ENCODE measurements at places on chromosomes 3 and 15.

DNA sequence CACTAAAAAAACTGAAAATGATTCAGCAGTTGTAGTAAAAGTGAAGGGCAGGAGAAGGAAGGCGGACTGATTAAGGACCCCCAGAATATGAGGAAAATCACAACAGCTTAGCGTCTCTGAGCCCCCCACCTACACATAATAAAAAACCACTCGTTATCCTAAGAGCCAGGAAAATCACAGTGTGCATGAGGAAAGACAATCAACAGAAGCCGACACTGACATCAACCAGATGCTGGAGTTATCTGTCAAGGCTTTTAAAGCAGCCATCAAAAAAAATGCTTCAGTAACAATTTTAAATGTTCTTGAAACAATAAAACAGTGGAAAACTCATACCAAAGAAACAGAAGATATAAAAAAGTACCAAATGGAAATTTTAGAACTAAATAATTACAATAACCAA lies 9.7 kb upstream of the CXCR6 start:
- no peak for DNase-seq

DNA sequence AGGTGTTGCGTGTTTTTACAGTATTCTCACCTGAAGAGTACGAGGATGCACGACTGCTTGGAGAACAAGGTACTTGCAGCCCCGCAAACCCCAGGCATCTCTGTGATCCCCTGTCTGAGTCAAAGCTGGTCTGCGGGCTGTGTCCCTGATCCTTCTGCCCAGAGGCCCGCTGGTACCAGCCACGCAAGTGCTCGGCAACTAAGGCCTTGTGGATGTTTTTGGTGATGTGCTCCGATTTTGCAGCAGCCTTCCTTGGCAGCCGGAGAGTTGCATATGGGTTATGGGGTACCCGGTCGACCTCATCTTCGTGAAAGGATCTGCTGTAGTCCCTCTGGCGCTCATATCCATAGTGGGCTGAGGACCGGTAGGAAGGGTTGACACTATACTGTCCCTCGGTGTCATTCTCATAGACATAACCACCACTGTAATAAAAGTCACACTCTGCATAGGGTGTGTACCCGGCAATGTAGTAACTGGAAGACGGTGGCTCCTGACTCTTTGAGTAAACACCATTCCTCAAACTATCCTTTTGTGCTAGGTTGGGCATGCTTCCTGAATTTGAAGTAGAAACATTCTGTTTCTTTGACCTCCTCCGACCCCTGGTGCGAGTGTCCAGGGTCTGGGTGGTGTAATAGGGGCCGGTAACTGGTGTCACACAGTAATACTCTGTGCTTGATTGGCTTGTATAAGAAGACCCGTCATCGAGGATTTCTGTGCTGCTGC lies 58.6 kb upstream of the LMOD3 start:
- no peak for DNase-seq

DNA sequence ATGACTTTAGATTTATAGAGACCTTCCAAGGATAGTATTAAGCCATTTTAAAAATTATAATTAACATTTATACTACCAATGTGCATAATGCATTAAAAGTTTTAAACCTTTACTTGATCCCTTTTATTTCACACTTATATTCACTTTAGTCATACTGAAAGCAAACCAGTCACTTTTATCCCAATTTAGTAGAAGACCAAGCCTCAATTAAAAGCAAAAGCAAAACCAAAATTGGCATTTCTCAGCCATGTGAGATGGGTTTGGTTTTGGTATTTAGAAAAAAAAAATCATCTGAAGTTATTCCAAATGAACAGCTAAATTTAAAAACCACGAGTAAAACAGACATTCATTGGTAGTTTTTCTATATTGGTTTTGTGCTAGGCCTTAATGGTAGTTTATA lies 249.4 kb downstream of the LPP start:
- no peak for DNase-seq

DNA sequence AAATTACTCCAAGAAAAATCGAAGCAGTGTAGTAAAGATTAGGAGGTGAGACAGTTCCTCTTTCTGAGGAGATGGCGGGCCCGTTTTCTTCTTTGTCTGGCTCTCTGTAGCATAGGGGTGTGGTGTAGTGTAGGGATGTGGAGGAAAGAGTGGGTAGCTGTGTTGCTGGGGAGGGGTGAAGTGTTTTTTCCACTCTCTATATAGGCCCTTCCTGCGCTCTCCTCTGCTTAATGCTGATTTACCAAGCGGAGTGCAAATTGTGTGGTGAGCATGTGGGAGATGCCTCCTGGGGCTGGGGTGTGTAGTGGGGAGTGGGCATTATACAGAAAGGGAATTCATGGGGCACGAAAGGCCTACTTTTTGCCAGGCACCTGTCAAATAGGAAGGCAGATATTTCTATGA lies 94.9 kb downstream of the ST6GAL1 start:
- no peak for DNase-seq

DNA sequence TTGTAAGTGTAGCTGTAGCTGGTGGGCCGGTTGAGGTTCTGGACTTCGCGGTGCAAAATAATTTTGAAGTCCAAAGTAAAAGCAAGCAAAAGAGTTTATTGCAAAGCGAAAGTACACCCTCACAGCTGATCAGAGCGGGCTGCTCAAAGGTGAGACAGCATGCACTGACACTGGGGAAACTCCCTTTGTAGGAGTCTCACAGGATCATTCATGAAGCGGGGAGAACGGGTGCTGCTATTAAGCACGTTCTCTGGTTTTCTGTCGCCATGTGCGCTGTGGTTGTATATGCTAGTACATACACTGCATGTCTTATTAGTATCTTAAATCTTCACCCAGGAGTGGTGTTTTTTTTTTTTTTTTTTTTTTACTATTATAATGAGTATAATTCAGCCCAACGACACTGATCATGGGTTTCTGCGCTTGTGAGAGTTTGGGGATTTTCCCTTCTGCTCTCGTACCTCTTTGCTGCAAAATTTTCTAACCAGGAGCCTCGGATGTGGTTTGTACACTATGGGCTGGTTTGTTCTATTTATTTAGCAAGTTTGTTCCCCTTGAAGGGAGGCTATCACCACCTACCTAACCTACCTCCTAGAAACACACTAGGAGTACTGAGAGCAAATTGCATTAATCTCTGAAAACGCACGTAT lies 1.4 kb upstream of the AP4E1 start:
- DNase-seq: peak; percentile 63

GRCh38 chr15:65824031-65824743 lies 32.1 kb upstream of the DENND4A start:
- no peak for DNase-seq

DNA sequence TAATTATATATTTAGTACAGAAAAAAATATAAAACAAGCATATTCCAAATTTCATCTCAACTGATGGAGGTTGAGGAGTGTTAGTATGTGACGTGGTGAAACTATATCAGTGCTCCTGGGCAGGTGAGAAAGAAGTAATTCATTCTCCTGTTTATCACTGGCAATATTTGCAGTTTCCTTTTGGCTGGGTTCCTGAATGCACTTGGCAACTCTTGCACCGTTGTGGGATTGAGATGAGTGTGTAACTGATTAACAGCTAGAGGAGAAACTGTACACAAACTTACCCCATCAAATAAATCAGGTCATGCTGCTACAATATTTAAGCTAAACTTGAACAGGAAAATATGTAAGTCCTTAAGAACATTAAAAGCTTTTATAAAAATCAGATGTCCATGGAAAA lies 2.1 kb upstream of the ATP13A4 start:
- DNase-seq: no peak

- DNase-seq: no peak
Observed at GRCh38 chr3:185200639-185201038, 47.8 kb upstream of the C3orf70 start.

DNA sequence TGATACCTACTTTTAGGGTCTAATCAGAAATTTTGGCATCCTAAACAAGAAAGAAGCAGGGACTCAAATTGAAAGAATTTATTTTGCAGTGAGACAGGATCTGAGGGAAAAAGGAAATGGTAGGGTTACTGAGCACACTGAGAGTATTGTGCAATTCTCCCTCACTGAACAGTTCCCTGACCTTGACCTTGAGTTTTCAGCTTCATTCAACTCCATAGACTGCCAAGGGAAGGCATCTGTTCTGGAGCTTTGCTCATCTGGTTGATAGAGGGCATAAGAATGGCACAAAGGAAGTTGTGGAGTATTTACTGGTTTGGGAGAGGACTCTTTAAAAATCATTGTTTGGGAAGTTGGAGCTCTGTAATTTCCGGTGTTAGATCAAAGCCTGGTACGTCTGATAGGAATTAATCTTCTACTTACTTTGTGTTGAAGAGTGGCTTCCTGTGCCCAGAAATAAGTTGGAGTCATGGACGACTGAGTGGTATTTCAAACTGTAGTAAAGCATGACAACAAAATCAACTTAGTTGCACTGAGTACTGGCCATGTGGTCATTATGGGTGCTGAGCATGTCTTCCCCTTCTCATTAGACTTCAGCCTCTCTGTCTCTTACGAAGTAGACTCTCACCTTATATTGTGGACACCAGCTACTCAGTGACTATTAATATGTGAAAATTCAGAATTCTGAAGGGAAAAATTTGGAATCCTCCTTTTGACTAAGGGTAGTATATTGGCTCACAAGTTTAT lies 40.8 kb downstream of the CLDN1 start:
- no peak for DNase-seq

DNA sequence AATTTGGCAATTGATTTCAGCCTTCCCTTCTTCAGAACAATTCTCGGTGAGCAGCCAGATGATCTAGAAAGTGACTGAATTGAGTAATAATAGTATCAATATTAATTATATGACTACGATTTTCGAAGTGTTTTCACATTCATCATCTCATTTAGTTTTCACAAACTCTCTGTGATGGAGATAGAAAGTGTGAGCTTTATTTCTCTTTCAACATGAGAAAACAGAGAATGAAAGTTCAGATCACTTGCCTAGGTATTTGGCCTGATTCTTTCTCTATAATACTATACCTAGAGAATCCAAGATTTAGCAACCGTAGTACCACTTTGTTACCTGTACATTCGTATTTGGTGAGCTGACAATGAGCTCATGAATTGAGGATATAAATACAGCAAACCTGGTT lies 739.2 kb upstream of the NR2F2 start:
- DNase-seq: no peak

DNA sequence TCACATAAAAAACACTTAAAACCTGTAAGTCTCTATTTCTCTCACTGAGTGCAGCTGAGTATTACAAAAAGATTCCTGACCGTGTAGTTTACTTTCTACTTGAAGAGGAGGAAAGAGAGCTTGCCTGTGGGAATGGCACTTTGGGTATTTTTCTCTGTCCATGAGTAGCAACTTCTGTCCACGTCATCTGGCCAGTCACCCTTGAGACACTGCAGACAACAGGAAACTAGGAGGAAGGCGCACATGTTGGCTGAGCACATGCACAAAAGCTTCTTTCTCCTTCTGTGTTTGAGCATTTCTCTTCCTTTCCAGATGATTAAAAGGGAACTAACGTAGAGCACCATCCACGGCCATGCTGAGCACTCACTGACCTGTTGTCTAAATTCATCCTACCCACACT lies 19.7 kb downstream of the STARD5 start:
- no peak for DNase-seq

- DNase-seq: no peak
Observed at GRCh38 chr15:32849769-32850668, 132.2 kb downstream of the GREM1 start.

DNA sequence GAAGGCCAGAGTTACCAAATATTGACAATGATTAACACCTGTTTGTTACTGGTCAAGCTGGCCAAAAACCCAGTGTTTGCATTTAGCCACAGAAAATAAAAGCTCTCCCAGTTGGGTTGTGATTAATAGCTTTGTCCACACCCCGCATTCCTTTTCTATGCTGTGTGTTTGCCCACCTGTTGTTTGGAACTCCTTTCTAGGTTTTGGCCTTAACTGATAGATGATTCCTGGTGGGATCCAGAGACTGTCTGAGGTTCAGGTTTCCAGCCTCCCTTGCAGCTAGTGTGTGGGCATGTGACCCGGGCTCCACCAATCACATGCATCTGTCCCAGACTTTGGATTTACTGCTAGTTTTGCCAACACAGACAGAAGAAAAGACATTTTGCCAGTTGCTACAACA lies 83.8 kb downstream of the PTPRG start:
- no peak for DNase-seq

DNA sequence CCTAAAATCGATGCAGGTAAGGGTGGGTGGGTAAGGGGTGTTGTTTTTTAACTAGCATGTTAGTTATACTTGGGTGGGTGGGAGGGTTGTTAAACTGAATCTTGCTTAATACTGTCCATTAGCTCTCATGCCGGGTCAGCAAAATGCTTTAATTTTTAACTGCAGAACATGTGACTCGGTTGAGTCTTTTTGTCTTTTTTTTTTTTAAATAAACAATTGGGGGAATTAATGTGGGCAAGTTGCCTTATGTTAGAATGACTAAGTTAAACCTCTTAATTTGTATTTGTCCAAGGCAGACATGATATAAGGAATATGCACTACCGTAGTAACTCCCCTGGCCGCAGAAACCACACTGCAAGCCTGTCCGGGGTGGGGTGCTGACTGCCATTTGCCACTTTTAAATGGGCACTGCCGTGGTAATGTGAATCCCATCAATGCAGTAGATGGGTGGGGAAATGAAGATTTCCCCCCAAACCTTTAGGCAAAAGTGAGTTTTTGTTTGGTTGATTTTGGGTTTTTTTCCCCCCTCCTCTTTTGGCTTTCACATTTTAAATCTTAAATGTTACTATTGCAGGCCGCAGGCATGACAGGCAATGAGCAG lies 54.3 kb upstream of the CCR4 start:
- DNase-seq: no peak

- no peak for DNase-seq
Observed at GRCh38 chr3:151912028-151912427, 38.6 kb downstream of the SUCNR1 start.

GRCh38 chr15:92205255-92205739 lies 188.4 kb upstream of the ST8SIA2 start:
- DNase-seq: no peak

DNA sequence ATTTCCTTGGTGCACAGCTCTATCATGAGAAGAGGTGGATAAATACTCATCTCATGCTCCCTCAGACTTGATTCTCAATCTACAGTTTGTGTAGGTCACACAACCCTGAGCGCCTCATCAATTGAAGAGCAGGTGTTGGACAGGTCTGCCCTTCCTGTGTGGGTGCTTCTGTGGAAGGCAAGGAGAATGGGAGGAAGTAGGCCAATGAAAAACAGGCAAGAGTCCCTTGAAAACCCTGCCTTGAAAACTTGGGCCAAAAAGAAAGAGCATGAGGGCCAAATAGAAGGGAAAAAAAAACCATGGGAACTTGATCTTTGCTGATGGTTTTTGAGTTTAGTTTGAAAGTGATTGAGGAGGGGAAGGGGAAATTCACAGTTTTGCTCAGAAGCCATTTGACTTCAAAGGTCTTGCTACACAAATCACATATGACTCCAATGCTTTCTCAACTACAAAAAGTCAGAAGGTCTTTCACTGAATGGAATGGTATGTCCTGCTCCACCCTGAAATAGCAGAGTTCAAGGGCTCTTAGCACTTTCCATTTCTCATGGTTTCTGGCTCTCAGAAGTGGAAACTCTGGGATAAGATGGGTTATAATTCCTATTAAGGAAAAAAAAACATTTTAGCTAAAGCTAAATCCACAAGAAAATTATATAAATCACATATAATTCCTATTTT lies 37.2 kb upstream of the TM4SF1 start:
- DNase-seq: no peak

- DNase-seq: no peak
Observed at GRCh38 chr3:160157321-160157720, 67.9 kb upstream of the C3orf80 start.

All from activated T-helper 1 cell treated with anti-CD3 and anti-CD28 coated beads, Interleukin-2, amount 50 U/mL, for 16 hours (primary cell).